H1 (cell line): ENCODE measurements at places on chromosomes 11 and 22. TPM values are rescaled to one million over a fixed set of nuclear protein-coding genes. Genes with fewer than 3 reads are reported as not detected.

The FGF19 gene
- polyA plus RNA-seq: 9.6 and 14.8 TPM in 2 replicates

The XNDC1N gene
- 4.4 and 5.8 TPM in 2 replicates for polyA plus RNA-seq

The NTM gene
- polyA plus RNA-seq: 12.9 and 13.4 TPM in 2 replicates

The OSM gene
- not detected in 2 replicates for polyA plus RNA-seq

The OR2AG2 gene
- polyA plus RNA-seq: 0.49 and 0.74 TPM in 2 replicates

The MS4A6E gene
- not detected in 2 replicates for polyA plus RNA-seq

The OR52I1 gene
- not detected in 2 replicates for polyA plus RNA-seq

The ST14 gene
- 24.9 and 31.8 TPM in 2 replicates for polyA plus RNA-seq

The SMTNL1 gene
- polyA plus RNA-seq: 0.13 and 0.18 TPM in 2 replicates

GRCh38 chr22:24444729-24445466, 17.5 kb downstream of the ADORA2A start:
- no peak for DNase-seq

DNA sequence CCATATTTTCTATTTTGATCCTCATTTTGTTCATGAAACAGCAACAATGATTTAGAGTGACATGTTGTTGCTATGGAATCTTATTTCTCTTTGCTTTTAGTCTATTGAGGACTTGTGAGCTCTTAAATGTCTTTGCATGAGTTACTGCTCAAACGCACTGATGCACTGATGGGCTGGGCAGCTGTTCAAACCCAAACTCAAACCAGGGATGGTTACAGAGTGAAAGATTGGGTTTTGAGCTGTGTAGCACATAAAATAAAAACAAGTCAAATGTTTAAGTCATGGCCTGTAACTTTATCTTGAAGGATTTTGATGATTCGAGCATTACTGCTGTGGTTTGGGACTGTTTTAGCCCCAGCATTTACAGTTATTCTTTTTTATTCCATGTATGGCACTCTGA, 20.1 kb upstream of the NCAM1 start:
- DNase-seq: no peak

- DNase-seq: no peak
Observed at GRCh38 chr11:79170321-79170720, 270.5 kb downstream of the TENM4 start.

DNA sequence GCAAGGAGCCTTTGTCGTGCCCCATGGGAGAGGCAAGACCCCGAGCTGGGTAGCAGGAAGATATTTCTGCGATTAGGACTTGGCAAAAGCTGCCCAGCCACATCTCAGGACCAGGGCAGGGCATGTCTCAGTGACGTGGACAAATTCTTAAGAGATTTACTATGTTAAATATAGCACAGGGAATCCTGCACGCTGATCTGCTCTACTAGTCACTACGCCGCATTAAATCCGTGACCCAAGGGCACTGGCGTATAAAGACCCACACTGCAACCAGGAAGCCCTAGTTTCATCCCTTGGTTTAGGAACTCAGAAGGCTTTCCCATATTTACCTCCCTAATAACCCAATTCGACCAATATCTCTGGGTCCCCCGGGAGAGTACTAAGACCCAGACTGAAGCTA, 35.1 kb downstream of the AP1B1 start:
- DNase-seq: no peak

DNA sequence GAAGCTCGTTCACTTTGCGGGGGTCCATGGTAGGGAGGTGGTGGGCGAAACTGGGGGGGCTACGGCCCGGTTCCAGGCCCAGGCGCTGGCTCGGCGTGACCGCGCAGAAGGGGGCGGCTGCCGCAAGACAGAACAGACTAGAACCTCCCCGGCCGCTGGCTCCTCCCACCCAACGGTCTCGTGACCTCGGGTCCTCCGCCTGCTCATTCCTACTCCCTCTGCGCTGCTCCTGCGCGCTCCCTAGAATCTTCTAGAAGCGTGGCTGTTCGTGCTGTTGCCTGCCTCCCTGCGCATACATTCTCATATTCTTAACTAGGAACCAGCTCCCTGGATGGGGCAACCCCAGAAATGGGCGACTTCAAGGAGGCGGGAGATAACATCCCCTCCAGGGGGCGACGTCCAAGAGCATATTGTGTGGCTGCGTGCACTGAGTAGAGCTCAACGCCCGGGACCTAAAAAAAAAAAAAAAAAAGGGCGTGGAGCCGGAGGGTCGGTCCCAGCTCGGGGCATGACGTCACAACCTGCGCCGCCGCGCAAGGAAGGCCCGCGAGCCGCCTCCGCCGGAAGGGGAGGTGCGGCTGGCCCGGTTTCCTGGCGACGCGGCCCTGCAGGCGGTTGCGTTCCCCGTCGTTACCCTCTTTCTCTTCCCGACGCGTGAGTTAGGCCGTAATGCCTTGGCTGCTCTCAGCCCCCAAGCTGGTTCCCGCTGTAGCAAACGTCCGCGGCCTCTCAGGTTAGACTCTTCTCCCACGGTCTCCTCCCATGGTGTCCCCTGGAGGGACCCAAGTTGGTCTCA, at the start of the genes ST13 and XPNPEP3:
TSS of gene ST13 (minus strand) at position 127 of the 796 bp plus-strand sequence. CDS start at position 28, 99 bp downstream.
TSS of gene XPNPEP3 (plus strand) at position 636 of the 796 bp plus-strand sequence. CDS start at position 670, 34 bp downstream.
- peak; percentile 88 for DNase-seq

- DNase-seq: no peak
Observed at GRCh38 chr11:16783321-16783801, 44.9 kb downstream of the C11orf58 start.

- DNase-seq: no peak
Observed at GRCh38 chr11:87493516-87493915, 455.8 kb downstream of the TMEM135 start.

GRCh38 chr22:27318516-27318915, 483.0 kb downstream of the MN1 start:
- DNase-seq: no peak

- no peak for DNase-seq
Observed at GRCh38 chr22:23380230-23380573, 199.9 kb downstream of the IGLL1 start.

GRCh38 chr11:43327987-43328386, 16.2 kb downstream of the API5 start:
- no peak for DNase-seq

- no peak for DNase-seq
Observed at GRCh38 chr22:49532869-49533802, 294.5 kb downstream of the BRD1 start.

GRCh38 chr11:98040061-98040808, 980.5 kb upstream of the CNTN5 start:
- no peak for DNase-seq

GRCh38 chr11:88100151-88100550, 75.1 kb downstream of the RAB38 start:
- no peak for DNase-seq

DNA sequence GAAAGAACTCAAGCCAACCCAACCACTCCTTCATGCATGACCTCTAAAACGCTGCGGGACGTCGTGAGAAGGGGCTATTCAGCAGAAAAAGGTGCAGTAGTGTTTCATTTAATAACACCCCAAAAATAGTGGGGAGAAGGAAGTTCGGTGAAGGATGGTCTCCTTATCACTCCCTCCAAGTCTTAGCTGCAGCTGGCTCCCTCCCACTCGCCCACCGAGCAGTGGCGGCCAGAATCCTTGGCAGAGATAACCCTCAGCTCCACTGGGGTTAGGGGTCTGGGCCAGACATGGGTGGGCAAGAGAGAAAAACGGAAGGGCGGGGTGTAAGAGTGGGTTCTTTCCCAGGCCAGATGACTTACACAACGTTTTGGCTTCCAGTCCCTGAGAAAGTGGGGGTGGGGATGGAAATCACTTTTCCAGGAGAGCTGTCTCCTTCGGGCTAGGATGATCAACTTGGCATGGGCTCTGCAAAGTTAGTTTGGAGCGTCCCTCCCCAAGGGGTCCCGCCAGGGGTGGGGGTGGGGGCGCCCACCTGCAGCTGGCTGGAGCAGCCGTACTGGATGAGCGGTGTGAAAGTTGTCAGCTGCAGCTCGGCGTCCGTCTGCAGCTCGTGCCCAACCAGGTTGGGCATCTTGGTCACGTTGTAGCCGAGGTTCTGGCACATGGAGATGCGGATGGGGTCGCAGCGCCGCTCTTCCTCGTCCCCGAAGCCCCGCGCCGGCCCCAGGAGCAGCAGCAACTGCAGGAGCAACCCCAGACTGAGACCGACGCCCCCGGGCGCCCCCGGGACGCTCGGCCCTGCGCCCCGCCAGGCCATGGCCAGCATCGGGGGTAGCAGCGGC, 705 bp downstream of the FZD4 start:
- no peak for DNase-seq

DNA sequence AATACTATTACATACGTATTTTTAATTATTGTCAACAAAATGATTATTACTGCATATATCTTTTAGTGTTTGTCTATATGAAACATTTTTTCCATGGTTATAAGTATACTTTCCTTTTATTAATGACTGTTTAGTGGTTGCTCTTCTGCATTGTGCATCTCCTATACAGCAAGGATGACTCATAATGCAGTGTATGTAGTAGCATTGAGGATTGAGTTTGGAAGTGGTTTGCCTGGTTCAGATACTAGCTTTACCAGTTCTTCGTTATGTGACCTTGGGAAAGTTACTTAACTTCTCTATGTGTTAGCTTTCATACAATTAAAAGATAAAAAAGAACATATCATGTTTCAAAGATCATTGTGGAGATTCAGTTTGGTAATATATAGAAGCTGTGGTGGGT, 44.1 kb downstream of the CHORDC1 start:
- DNase-seq: no peak

DNA sequence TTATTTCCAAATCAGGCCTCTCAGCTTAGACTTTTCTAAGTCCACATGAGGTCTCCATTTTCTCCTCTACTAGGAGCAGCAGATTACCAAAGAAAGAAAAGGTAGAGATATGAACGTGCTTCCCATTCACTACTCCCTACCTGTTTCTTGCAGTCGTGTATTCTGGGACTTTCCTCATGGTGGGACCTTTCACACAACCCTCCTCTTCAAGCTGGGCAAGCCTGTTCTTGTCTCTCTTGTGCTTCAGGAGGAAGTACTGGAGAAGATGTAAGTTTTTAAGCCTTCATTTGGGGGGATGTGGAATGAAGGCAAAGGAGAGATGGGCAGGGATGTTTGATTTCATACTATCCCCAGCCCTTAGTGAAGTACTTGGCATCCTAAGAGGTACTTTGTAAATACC, 128.8 kb upstream of the SESN3 start:
- no peak for DNase-seq

- no peak for DNase-seq
Observed at GRCh38 chr11:77450227-77450626, 23.7 kb downstream of the PAK1 start.

GRCh38 chr11:83054904-83055380, 16.8 kb downstream of the RAB30 start:
- no peak for DNase-seq

DNA sequence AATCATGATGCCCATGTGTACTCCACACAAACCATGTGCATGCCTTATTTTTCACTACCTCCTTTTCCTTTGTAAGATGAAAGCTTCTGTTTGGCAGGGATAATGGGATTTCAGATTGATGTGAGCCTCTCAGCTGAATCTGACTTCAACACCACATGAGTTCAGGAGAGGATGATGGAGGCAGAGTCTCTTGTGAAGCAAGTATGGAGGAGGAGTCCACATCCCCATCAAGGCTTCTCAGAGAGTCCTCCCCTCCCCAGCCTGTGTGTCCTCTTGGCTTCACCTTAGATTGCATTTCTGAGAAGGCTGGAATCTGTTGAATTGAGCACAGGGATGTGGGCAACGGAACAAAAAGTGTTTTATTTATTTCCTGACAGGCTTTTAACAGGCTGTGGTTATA, 370.4 kb downstream of the FAT3 start:
- no peak for DNase-seq

GRCh38 chr22:41768430-41768829, 32.0 kb upstream of the CCDC134 start:
- DNase-seq: no peak

GRCh38 chr11:45665206-45665932, at the start of gene CHST1:
Gene CHST1 (minus strand): TSS chr11:45665622. CDS start chr11:45650923, 14,699 bp downstream.
- DNase-seq: no peak

- no peak for DNase-seq
Observed at GRCh38 chr22:40413873-40414272, 43.5 kb downstream of the SGSM3 start.

DNA sequence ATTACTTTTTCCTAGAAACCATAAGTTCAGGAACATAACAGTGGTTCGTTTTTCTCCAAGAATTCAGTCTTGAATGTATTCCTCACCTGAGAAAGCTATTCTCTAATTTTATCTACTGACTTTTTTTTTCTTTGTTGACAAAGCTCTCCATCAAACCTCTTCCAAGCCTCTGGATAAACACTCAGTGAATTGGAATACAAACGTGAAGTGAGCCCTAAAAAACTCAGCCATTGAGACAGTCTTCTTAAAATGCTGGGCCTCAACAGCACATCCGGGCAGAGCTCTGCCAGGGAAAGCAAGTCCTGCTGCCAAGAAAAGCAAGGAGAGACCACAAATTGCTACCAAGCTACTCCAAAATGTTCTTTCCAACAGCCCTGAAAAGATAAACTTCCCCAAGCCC, 7.7 kb upstream of the SLC1A2 start:
- no peak for DNase-seq

DNA sequence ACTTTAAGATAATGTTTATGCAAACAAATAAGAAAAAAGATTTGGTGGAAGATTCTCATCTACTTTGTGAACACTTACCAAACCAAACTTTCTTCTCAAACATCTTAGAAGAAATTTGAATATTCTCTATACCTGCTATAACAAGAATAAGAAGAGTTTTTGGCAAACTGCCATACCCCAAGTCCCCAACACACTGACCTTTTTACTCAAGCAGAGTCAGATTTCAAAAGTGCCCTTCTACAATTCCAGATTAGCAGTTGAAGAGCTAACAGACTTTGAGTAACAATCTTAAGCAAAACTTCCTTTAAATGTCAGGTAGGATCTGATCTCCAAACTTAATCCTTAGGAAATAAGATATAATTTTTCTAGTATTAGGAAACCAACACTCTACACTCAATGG, 33.9 kb downstream of the TSG101 start:
- DNase-seq: no peak

- DNase-seq: peak; percentile 5
Observed at GRCh38 chr11:92667486-92668152, 301.8 kb upstream of the MTNR1B start.

DNA sequence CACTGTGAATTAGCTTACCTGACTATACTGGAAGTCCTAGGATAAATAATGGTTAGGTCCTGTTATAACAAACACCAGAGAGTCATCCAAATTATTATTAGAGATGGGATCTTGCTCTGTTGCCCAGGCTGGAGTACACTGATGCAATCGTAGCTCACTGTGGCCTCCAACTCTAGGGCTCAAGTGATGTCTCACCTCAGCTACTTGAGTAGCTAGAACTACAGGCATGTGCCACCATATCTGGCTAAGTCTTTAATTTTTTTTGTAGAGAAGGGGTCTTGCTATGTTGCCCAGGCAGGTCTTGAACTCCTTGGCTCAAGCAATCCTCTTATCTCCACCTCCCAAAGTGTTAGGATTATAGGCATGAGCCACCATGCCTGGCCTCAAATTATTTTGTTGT, 37.2 kb downstream of the OSBP start:
- DNase-seq: no peak
